ENCODE measurements at places on chromosomes 7 and 10.
A peak's percentile ranks its signal among the peaks of the same experiment; 100 is the strongest.

GRCh38 chr10:77230194-77230593, 407.4 kb downstream of the KCNMA1 start:
- no peak for DNase-seq

DNA sequence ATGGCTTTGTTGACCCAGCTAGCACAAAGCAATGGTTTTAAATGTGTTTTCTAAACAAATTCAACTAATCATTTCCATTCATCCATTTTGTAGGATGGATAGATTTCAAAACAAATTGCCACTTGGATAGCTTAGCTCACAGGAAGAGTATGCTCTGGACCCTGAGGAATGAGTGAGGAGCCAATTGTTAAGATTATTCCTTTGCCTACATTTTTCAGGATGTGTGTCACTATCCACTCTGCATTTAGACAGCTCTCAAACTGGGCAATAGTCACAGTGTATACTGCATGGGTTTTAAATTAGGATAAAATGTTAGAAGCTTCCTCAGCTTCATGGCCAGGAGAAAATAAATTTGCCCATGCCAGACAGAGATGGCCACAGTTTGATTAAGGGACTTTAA, 605.6 kb upstream of the TEX47 start:
- no peak for DNase-seq

- no peak for DNase-seq
Measured at GRCh38 chr7:42494736-42495135, 257.7 kb upstream of the GLI3 start.

- DNase-seq, result no peak
Measured at GRCh38 chr10:86876748-86877147, 80.7 kb downstream of the MMRN2 start.

DNA sequence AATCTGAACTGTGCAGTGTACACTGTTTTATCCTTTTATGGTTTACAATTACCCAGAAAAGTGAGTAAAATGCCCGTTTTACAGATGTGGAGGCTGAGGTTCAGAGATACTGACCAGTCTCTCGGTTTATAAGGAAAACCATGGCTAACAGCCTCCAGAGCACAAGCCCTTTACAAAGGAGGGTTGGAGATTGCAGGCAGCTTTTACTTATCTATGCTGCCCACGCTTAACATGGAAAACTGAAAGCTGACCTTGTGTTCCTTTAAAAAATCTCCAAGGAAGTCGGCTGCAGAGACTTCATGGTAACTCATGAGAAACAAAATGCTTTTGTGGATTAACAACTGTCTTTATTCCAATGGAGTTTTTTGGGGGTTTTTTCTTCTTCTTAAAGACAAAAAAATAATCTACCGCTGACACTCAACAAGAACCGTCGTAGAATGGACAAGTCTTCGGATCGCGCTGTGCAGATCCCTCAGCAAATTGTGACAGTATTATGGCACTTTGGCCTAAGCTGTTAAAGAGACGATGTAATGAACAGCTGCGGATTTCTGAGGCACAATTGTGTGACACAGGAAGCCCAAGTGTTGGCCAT, 654 bp upstream of the SLF2 start:
- no peak for DNase-seq

DNA sequence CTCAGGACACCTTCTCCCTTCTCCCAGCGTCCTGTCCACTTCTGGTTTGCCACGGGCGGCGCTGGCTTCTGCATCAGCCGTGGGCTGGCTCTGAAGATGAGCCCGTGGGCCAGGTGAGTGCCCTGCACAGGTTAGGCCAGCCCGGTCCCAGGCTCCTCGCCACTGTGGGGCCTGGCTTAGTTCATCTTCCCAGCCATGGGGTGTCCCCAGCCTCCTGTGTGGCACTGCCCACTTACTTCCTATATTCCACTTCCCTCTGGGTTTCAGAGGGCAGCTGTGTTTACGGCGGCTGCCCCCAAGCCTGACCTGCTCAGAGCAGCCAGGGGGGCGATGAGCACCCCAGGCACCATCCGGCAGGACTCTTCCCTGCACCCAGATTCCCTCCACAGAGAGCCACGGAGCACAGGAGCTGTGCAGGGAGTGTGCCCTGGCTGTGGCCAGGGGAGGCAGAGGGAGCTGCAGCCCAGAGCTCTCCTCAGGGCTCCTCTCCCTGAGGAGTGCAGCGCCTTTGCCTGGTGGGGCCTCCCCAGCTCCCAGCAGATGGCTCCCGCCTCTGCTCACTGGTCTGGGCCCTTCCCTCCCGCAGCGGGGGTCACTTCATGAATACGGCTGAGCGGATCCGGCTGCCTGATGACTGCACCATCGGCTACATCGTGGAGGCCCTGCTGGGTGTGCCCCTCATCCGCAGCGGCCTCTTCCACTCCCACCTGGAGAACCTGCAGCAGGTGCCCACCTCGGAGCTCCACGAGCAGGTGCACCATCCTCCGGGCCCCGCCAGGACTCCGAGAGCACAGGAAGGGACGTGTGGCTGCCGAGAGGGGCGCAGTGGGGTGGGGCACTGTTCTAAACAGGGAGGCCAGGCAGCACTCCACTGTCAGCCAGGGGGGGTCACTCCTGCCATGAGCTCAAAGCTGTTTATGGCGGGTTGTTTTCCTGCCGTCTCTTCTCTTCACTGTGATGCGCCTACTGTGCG, 6.4 kb downstream of the LFNG start:
- DNase-seq, result no peak

DNA sequence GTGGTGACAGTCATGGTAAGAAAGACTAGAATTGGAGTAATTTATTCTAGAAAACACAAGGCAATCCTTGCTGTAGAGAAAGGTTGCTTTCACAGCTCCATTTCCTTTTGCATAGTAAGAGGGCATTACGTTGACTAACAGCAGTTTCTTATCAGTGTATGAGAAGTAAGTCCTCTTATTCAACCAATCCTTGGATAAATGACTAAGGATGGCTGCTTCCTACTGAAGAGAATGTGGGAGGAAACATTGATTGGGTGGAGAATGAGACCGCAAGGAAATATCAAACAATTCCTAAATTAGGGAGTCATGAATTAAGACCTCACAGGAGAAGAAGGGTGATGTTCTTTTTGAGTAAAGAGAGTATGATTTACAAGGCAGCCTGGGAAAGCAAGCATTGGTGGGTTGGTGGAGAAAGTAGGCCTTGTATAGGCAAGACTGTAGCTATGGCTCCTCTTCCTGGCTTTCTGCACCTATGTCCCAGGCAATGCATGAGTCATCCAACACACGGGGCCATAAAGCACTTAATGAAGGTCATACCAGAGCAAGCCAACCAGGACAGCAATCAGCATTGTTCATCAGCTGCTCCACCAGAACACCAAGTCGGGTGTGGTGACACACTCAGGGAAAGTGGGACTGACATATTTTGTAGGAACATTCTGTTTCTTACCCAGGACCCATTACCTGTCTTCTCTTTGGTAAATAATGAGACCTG, 5.6 kb downstream of the MGAM start:
- no peak for DNase-seq

DNA sequence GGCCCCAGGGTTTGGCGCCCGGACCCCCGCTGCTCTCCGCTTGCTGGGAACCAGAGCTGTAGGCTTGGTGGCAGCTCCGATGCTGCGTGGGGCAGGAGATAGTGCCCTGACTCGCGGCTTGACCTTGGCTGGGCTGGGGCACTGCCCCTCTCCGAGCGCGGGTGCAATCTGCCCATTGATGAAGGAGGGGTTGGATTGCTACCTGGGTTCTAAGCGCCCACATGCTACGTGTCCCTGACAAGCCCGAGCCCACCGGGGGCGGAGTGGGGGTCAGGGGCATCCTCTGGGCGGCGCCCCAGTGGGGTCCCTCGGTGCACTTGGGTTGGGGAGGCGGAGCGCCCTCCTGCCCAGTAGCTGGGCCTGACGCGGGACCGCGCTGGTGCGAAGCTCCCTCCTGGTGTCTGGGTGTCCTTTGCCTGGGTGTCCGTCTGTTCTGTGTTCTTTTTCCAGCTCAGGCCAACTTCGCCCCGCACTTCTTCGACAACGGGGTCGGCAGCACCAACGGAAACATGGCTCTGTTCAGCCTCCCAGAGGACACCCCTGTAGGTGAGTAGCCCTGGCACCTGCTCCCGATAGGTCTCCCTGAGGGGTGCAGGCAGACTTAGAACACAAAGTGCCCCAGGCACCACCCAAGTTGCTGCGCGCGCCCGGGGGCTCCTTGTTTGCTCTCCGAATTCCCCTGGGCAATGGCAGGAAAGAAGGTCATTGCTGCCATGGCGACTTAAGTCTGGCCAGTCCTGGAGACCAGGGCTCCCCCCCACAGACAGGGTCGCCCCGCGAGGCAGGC, 900 bp downstream of the CDHR1 start:
- no peak for DNase-seq

- DNase-seq, result no peak
Measured at GRCh38 chr10:126166797-126167196, 221.5 kb downstream of the ADAM12 start.

DNA sequence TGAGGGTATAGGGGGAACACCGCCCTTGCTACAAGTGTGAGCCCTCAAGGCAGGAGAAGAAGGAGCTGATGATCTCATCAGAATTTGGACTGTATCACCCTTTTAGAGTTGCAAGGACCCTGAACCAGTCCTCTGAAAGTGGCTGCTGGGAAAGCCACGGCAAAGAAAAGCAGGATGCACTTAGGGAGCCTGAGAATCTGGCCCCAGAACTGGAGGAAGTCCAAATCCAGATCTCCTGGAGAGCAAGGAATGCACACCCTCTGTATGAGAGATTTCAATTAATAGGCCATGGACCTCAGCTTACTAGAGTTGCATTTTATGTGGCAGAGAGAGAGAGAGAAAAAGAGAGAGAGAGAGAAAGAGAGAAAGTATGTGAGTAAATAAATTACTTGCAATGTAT, 662.9 kb downstream of the CCSER2 start:
- no peak for DNase-seq

DNA sequence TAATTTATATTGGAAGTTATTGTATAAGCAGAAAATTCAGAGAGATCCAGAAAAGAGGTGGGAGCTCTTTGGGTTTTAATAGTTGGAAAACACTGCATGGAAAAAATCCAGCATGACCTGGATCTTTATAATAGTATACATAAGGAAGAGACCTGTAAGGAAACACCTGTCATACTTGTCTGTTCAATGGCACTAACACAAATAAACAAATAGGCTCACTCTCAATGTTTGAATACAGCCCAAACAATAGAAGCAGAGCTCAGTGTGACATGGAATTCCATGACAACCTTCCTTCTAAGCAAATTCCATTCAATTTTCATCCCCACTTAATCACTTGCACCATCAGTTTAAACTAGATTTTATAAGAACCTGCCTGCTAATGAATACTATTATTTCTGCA, 31.7 kb downstream of the CISD1 start:
- DNase-seq, result no peak

- peak; percentile 52 for DNase-seq
Measured at GRCh38 chr10:17026686-17027485, 102.7 kb downstream of the CUBN start.

DNA sequence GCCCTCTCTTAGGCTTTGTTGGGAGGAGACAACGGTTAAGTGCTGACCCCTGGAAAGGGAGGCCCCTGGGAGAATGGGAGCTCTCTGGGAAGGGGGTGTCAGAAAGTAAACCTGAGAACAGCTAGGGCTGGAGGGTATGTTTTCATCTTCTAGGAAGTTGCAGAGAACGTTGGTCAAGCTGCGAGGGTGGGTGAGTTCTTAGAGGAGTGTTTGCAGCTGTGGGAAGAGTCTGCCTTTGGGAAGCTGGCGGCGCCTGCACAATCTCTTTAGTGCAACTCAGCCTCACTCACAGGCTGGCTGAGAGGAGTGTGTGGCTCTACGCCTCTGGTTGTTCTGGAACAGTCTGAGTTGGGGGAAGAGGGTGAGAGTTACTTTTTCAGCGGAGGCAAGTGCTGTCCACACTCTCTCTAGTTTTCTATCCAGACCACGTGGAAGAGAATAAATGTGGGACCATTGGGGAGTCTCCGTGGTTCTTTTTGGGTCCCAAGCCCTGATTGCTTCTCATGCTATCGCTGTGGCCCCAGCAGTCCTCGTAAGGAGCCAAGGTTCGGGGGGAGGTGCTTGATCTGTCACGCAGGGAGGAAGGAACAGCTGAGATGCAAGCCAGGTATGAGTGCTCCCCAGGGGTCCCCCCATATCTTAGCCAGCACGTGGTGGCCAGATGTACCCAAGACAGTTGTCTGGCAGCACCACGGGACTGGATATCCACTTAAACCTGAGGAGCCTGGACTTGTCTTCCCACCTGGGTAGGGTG, 237.2 kb downstream of the BUB3 start:
- no peak for DNase-seq

- no peak for DNase-seq
Measured at GRCh38 chr10:50293513-50294313, 42.4 kb upstream of the ASAH2 start.

GRCh38 chr7:85292908-85293576, 106.2 kb upstream of the SEMA3D start:
- no peak for DNase-seq

DNA sequence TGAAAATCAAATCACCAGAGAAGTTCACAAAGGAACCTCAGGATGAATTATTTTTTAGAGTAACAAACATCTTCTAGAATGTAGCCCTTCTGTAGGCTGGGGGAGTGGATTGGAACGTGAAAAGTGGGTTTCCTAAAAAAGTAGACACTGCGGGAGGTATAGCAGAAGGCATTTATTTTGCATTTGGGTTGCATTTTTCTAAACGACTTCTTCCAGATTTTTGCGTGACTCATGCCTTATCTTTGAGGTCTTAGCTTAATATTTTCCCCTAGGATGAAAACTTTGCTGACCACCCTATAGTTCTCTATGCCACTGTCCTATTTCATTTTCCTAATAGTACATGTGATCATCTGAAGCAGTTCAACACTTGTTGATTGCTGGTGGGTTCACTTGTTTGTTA, 112.7 kb upstream of the JCAD start:
- no peak for DNase-seq

DNA sequence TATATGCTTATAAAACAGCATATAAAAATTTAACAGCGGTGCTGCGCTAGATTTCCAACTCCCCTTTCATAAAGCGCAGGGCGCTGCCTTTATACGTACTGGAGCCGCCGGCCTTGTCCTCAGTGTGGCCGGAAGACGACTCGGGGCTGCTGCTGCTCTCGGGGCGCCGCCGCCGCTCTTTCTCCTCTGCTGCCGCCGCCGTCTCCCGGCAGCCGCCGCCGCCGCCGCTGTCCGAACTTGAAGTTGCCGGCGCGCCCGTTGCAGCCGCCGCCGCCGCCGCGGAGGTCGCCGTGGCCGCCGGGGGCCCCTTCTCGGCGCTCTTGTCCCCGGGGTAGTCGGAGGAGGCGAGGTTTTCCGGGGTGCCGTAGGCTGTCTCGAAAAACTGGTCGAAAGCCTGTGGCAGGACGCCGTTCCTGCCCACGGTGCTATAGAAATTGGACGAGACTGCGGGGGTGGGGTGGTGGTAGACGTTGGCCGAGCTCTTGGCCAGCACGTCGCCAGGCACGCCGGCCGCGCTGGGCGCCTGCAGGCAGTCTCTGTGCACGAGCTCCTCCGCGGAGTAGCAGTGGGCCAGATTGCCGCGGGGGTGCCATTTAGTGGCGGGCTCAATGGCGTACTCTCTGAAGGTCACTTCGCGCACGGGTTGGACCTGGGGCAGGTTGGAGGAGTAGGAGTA, 557 bp downstream of the HOXA11 start:
- no peak for DNase-seq

DNA sequence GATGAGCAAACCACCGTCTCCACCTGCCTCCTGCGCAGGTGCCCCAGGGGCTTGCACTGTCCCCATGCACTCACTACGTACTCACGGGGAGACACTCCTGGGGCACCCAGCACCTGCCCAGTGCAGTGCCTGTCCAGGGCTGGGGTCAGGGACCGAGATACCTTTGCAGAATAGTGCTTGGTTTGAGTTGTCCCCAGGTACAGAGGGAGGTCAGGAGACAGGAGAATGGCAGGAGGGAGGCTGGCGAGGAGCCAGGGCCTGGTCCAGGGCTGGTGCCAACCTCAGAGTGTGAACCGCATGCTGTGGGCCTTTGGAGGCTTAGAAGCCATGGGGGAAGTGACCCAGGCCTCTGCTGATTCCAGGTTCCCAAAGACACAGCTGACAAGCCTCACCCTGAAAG, 110.1 kb upstream of the GPR26 start:
- DNase-seq, result no peak
